Liver (tissue), 10 donors: ENCODE measurements at places on chromosomes 5 and 9.

DNA sequence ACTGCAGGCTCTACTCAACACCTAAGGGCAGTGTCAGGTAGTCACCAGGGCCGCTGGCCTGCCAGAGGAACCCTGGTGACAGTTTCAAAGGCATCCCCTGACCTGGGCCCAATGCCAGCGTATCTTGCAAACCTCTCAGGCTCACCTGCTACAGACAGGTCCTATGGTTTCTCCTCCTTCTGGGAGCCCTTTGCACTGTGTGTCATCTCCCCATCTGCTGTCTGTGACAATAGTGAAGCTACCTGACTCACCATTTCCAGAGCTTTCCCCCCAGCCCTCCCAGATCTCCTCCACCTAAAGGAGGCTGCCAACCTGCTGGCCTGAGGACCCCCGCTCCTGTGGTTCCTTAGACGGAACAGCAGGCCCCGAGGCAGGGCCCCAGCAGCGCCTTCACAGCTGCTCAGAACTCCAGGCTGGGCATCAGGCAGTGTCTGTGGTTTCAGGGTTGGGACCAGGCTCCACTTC, 203.1 kb downstream of the FSTL4 start:
- DNase-seq = peak; percentile 22

- peak; percentile 69 for DNase-seq
Measured at GRCh38 chr5:141874262-141874964, 3.8 kb downstream of the PCDH1 start.

GRCh38 chr5:33994845-33995244, 10.4 kb upstream of the SLC45A2 start:
- DNase-seq = no peak

DNA sequence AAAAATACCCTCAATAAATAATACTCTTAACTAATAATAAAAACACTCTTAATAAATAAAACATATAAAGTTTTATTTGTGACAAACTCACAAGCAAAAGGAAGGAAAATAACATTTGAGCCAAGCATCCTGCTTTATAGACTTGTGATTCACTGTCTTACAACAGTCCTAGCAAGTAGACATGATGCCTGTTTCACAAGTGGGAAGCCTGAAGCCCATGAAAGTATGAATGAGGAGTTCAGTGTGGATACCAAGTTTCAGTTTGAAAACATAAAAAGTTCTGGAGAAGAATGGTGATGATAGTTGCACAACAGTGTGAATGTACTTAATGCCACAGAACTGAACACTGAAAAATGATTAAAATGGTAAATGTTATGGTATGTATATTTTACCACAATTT, 10.9 kb downstream of the HABP4 start:
- DNase-seq = no peak

- no peak for DNase-seq
Measured at GRCh38 chr9:19965336-19965735, 176.5 kb upstream of the SLC24A2 start.

- DNase-seq = no peak
Measured at GRCh38 chr5:59317023-59317773, 576.3 kb downstream of the PDE4D start.

- DNase-seq = no peak
Measured at GRCh38 chr5:34412736-34413135, 243.4 kb upstream of the RAI14 start.

DNA sequence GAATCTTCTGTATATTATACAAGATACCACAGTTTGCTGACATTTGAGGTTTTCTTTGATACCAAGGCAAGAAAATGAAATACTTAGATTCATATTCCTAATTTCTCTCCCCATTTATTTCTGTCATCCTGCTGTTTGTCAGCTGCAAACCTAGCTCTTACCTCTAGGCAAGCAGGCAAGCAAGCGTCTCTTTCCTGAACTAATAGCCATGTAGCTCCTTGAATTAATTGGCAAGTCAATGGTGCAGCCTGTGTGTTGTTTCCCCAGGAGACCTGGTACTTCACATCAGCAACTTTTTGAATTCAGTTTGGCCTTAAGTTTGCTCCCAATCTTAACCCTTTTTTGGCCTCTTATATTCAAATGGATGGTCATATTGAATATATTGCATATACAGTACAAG, 573.6 kb upstream of the ARRDC3 start:
- DNase-seq = no peak

GRCh38 chr5:176418251-176418650, 1.9 kb upstream of the CLTB start:
- no peak for DNase-seq

DNA sequence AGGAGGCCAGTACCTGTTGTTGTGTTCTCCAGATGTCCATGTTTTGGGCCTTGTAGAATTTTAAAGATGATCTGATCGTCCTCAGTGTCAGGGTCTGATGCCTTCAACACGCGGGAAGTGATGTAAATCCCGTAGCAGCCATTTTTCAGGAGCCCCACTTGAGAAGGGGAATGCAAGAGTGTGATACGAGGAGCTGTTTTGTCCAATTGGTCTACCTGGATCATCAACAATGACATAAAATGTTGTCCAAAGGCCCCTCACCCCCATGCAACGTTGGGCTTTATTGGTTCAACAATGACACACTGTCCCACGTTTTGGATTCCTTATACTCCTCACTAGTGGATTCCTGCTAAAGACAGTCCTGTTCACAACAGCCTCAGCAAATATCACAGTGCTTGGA, 48.1 kb upstream of the CER1 start:
- DNase-seq = no peak

- no peak for DNase-seq
Measured at GRCh38 chr5:66841264-66841663, 245.1 kb downstream of the MAST4 start.

DNA sequence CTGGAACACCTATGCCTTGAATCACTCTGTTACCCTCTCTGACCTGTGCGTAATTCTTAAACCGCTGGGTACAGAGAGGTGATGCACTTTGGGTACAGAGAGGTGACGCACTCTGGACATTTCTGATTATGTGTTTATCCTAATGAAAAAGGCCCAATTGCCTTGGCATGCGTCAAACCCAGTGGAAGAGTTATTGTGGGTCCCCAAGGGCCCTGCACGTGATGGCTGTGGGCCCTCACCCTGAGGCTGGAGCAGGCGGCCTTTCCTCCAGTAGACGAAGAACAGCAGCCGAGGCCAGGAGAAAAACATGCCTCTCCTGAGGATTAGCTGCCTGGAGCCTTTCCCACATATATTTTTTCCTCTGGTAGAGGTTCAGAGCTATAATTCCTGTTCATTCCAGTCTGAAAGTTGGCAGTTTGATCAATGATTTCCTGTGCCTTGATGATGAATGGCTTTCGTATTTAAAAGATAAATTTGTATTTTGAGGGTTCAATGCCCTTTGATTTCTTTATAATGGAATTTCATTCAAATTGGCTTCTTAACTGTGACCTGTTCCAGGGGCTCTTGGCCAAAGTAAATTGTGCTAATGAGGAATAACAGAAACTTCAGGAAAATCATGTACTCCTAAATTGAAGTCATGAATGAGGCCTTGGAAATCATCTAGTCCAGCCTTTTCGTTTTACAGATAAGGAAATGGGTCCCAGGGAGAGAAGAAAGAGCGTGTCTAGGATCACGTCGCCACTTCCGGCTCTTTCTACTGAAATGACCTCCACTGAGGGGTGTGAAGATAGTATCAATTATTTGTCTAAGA, 22.8 kb downstream of the ACER2 start:
- DNase-seq = no peak

DNA sequence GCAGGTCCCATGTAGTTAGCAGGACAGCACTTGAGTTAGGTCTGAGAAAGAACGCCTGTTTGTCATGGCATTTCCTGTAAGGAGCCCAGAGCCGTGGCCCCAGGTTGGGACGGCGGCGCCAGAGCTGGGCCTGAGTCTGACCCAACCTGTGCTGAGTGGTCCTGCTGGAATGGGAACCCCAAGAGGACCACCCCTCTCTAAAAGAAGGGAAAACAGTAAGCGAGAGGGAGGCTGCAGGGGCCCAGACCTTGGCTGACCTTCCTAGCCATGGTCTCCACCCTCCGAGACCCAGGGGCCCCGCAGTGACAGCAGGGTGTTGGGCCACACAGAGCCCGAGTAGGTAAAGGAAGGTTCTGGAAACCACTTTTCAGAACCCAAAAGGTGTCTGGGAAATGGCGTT, 1.8 kb upstream of the LRRC14B start:
- DNase-seq = no peak

DNA sequence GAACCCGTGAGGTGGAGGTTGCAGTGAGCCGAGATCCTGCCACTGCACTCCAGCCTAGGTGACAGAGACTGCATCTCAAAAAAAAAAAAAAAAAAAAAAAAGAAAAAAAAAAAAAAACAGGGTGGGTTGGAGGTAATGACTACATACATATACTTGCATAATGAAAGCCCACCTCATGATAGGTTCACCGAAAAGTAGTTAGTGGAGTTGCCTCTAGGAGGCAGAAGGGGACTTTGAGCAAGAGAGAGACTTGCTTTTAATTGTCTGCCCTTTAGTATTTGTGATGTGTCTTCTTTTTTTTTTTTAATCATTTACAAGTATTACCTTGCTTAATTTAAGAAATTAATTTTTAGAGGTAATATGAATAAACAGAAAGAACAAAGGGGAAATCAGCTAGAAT, 99.8 kb downstream of the PPARGC1B start:
- DNase-seq = no peak

- DNase-seq = no peak
Measured at GRCh38 chr9:119500072-119500771, 131.0 kb upstream of the BRINP1 start.

GRCh38 chr5:82728926-82729702, 348.1 kb downstream of the TMEM167A start:
- DNase-seq = no peak

- no peak for DNase-seq
Measured at GRCh38 chr5:137609127-137609526, 110.0 kb upstream of the SPOCK1 start.

GRCh38 chr5:40871177-40871576, 30.0 kb downstream of the CARD6 start:
- no peak for DNase-seq

GRCh38 chr9:77977210-77977611, 54.4 kb downstream of the GNAQ start:
- DNase-seq = peak; percentile 68

DNA sequence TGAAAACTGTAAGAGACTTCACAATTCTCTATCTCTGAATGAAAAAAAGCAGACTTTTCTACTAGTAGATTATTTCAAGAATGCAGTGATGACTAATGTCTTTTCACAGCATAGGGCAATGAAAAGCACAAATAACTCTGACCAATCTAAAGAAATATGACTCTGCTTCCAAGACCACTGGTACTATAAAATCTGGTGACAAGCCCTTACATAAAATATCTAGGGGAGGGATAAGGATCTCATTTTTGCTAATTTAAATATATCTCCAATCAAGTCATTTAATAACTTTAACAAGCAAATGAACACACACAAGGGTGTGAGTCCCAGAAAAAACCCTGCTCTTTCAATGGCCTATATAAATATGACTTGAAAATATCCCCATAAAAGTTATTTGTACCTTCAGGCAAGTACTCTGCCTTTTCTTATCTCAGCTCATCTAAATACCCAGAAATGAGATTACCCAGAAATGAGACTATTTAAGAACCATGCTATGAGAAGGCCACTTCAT, 105.2 kb downstream of the GNAQ start:
- DNase-seq = no peak

GRCh38 chr5:31671339-31671741, 32.4 kb downstream of the PDZD2 start:
- no peak for DNase-seq

GRCh38 chr9:68844157-68844556, 139.1 kb downstream of the PIP5K1B start:
- DNase-seq = no peak

DNA sequence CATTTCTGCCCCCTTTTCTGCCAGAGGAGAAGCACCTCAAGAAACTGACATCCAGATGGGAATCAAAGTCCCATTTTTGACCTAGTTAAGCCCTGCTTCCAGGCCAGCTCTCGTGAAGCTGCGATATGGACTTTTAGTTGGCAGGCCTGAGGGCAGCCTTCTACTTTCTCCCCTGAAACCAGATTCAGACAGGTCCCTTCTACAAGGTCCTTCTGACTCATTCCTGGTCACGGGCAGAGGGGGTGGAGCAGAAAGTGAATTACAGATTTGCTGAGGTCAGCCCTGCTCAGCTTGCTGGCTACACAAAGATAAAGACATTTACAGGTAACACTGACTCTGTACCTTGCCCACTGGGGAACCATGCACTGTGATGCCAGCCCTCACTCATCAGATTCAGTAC, 52.8 kb upstream of the TUT7 start:
- DNase-seq = no peak

DNA sequence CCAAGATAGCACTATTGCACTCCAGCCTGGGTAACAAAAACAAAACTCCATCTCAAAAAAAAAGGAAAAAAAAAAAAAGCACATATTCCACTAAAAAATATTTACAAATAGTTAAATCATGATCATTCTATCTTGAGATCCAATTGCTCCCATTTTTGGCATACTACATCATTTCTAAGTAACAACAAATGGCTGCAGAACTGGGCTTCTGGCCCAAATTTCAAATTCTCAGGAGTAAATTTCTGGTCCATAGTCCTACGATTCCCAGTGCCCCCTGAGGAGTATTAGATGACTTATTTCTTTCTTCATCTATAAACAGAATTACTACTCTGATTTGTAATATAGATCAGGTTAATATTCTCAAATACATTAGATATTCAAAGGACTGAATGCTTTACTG, 62.1 kb downstream of the CEMIP2 start:
- DNase-seq = no peak

GRCh38 chr9:115649991-115650472, 503.6 kb upstream of the PAPPA start:
- DNase-seq = no peak

GRCh38 chr9:91332546-91333231, 29.0 kb downstream of the AUH start:
- no peak for DNase-seq

DNA sequence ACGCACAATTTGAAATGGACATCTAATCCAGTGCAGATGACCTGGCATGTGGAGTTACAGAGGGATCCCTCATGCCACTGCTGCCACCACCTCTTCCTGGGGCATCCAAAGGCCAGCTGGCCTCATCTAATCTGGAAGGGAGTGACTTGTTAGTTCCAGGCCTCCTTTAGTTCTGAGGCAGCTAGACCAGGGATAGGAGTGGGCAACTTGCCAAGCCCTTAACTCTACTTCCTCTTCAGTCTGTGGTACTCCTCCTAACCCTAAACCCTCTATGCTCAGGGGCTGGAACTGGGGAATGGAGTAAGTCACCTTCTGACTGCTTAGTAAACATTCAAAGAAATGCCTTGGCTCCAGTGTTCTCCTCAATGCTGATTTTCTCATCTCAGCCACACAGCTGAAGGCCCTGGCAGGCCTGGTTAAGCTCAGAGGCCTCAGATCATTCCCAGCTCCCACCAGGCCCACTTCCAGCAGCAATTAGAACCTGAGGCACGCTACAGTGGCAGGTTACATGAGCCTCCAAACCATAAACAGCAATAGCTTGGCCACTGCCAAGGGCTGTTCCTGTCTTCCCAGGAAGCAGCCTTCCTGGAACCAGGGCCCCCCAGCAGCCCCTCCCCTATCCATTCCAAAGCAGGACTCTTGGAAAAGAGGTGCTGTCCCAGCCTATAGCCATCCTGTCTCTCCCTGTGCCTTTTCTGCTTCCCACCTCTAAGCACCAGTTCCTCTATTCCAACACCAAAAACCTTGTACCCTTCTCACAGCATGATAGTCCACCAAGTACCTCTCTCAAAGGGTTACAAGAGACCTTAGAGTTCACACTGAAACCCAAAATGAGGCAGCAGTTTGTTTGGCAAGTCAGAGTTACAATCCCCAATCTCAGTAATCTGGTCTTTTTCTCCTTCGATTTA, 2.0 kb downstream of the EIF4EBP3 start:
- no peak for DNase-seq
